EL (cell line): ENCODE measurements at places on chromosomes 2 and 18.

GRCh38 chr18:57516056-57516455, 70.4 kb downstream of the FECH start:
- no peak for DNase-seq

GRCh38 chr2:5504756-5505155, 187.4 kb upstream of the SOX11 start:
- DNase-seq, result no peak

GRCh38 chr2:43340945-43341356, 114.5 kb upstream of the ZFP36L2 start:
- DNase-seq, result peak; percentile 72

DNA sequence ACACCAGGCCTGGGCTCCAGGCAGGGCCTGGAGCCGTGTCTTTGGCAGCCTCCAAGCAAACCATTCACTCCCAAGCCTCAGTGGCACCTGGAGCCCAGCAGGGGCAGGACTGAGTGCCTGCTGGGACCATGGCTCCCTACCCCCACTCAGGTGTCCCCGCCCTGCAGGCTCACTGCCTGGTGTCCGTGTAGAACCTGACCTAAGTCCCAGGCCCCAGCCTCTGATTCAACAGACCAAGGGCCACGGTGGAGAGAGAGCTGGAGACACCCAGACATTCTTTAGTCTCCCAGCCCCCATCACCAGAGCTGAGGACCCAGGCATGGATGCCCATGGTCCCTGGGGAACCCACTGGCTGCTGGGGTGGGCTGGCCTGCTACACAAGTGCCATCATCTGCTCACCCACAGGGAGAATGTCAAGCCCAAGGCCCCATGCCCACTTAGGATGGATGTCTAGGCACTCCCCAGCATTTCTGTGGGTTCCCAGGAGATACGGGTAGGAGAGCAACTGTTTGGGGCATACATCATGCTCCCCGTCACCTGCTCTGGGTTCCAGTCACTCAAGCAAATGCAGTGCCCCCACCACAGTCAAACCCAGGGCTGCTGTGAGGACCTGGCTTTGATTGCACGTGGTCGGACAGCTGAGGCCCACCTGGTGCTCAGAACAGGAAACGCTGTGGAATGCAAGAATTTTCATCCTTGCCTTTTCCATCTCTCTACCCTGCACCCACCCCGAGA, 42.9 kb upstream of the ATG16L1 start:
- peak; percentile 29 for DNase-seq

DNA sequence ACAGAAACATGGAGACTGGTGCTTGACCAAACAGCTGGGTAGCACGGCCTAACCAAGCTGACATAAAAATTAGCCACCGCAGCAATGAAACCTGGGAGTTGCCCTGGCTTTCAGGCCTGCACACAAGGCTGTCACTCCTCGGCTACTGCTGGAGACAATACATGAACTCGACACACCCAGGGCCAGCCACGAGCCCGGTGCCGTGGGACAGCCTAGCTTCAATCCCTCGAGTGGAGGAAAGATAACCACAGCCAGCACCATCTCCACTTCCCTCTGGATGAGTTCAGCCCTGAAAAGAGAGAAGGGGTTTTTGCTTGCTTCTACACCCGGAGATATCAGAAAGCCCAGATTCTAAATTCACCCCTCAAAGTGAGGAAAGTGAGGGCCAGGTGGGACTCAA, 78.0 kb downstream of the BCL2L11 start:
- no peak for DNase-seq

DNA sequence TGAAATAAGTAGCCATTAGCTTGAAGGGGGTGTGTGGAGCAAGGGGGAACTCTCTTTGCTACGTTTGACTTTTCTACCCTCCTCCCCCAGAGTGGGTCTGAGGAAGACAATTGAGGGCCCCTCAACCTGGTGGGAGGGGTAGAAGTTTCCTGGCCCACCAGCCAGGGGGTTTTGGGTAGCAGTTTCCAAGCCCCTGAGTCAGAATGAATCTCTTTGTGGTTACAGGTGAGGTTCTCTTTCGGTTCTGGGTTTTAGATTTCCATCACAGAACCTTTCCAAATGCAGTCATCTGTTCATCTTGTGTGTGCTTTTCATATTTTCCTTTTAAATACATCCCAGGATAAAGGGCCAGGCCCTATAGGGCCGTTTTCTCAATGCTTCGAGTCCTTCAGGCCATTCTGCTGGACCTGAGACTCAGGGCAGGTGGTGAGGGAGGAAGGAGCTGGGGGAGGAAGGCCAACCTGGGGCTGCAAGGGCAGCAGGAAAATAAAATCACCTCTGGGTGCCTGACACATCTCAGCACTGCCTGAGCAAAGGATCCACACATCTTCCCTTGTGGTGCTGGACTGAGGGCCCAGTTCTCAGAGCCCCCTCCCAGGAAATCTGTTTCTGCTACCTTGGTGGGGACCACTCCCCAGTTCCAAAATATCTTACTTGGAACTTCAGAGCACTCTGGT, 4.7 kb downstream of the LBH start:
- DNase-seq, result no peak

DNA sequence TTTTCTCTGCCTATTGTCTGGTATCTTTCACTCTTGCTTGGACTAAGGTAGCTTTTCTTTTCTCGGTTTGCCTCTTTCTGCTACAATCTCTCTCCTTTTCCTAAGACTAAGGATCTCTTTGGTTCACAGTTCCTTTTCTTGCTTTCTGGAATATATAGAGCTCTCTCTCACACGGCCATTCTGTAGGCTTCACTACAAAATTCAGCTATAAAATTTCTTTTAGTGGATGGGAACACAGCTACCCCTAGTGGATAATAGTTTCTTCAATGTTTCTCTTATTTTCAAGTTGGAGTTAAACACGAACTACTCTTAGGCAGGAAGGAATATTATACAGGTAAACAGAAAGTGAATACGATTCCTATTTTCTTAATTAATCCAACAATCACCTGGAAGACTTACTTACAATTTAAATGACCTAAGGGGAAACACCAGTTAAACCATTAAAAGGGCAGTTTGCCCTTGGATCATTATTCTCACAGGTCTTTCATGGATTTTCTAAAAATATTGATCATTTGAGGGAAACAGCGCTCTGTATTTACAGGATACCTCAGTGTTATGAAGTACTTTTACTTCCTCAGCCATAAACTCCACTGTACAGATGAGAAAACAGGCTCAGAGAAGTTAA, 140.5 kb downstream of the LRP2 start:
- peak; percentile 9 for DNase-seq

- peak; percentile 15 for DNase-seq
Measured at GRCh38 chr2:181072486-181073235, 92.3 kb downstream of the UBE2E3 start.

DNA sequence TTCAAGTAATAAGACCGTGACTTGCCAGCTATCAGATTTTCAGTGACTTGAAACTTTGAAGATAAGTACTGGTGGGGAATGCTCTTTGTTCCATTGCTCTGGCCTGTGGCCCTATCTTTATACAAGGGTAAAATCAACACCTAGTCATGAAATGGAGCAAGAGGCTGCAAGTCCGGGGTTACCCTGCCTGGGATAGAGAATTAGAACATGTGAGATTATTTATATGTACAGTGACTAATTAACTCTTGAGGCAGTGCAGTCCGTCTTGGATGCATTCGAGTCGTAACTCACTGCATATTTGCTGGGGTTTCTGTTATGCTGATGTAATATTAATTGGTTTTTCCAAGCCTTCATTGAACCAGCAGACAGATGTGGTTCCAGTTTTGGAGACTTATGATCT, 105.8 kb upstream of the LYPD6 start:
- DNase-seq, result no peak

GRCh38 chr2:37436323-37436722, 91.9 kb downstream of the QPCT start:
- DNase-seq, result no peak

GRCh38 chr2:226086190-226086589, 686.7 kb downstream of the NYAP2 start:
- DNase-seq, result no peak

DNA sequence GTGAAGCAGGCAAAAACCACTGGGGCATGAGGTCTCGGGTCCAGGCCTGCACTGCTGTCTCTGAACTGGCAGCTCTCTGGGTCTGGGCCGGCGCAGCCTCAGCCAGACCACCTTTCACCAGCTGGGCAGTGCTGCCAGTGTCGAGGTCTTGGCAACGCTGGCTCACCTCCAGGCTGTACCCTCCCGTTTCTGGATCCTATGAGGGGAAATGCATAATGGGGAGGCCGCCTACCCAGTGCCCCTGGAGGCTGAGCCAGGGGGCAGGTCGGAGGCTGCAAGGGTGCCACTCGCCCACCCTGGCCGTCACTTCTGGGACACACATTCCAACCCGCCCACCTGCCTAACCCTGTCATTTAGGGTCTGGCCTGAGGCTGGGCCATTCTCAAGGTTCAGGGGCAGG, 24.6 kb downstream of the KIF1A start:
- no peak for DNase-seq

DNA sequence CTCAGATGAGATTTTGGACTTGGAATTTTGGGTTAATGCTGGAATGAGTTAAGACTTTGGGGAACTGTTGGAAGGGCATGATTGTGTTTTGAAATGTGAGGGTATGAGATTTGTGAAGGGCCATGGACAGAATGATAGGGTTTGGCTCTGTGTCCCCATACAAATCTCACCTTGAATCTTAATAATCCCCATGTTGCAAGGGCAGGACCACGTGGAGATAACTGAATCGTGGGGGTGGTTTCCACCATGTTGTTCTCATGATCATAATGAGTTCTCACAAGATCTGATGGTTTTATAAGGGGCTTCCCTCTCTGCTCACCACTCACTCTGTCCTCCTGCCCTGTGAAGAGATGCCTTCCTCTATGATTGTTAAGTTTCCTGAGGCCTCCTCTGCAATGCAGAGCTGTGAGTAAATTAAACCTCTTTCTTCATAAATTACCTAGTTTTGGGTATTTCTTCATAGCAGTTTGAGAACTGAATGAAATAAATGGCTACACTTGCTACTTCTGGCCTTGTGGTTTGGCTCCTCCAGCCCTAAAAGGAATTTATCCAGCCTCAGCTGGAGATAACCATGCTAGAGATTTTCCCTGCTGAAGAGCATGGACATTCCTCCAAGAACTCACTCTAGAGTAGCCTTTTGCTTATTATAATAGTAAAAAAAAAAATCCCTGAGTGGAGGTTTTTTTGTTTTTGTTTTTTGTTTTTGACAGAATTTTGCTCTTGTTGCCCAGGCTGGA, 144.3 kb upstream of the TFPI start:
- DNase-seq, result no peak

GRCh38 chr18:41548521-41549260, 406.3 kb upstream of the PIK3C3 start:
- no peak for DNase-seq

DNA sequence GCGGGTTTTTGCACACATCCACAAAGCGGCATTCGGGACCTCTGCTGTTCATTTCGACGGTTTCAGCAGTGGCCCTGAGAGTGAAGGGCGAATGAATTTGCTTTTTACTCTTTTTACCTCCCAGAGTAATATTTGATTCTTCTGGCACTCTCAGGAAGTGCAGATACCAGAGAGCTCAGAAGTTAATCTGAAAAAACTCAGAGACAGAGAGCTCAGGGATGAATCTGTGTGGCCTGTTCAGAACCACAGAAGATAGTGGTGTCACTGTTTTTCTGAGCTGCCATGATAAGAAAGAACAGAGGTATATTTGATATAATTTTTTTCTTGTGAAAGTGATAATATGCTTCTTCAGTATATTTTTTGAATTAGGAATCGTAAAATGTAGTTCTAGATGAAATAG, 129.3 kb downstream of the MBP start:
- DNase-seq, result no peak

DNA sequence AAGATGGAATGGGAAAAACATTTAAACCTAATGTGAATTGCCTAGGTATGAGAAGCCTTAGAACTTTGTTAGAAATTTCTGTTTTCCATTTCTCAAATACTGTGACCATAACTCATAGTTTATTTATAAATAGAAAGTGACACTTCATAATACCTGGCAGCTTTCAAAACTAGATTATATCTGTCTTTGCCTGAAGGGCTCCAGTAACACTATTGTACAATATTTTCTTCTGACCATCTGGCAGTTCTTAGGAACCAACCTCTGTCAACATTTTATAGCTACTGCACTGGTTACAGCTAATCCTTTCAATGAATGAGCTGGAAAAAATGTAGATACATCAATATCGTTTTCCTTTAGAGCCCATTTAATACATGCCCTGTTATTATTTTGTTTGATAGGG, 237.4 kb downstream of the CAMKMT start:
- DNase-seq, result no peak

GRCh38 chr18:35918564-35918963, 53.9 kb upstream of the RMP24 start:
- no peak for DNase-seq

DNA sequence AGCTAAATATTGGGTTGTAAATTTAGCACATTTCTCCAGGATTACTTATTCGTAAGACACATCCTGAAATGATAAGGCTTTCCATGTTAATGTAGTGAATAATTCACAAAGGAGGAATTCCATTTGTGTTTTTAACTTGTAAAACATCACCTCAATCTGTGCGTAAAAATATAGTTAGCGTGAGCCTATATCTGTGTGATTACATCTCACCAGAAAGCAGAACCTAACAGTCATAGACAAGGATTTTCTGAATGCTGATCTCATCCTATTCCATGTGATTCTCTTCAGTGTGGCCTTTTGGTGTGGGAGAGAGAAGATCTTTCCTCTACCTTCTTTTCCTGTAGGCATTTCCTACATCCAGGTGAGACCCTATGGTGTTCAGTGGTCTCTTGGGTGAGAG, 263.2 kb upstream of the RASGRP3 start:
- no peak for DNase-seq

DNA sequence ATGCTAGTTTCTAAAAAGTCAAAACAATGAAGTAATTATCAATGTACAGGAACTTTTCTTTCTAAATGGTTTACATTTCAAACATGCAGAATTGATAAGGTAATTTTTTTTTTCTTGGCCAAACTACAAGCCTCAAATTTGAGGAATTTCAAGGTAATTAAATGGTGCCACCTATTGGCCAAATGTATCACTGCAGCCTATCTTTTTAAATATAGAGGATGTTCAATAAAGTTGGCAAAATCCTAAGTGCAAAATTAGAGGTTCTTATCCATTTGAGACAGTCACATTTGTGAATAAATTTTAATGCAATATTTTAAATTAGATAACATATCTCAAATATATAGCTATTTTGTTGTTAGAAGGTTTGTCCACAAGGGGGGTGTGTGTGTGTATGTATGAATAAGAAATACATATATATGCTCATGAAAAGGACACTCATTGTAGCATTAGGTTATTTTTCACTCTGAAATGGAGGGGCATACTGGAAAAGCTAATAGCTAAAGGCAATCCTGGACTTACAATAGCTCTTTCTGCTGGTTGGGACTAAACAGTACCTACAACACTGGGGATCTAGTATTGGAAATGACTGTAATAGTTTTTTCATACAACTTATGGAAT, 26.2 kb downstream of the MMADHC start:
- DNase-seq, result peak; percentile 42

GRCh38 chr2:200812122-200813022, 662 bp downstream of the BZW1 start:
- DNase-seq, result peak; percentile 72

DNA sequence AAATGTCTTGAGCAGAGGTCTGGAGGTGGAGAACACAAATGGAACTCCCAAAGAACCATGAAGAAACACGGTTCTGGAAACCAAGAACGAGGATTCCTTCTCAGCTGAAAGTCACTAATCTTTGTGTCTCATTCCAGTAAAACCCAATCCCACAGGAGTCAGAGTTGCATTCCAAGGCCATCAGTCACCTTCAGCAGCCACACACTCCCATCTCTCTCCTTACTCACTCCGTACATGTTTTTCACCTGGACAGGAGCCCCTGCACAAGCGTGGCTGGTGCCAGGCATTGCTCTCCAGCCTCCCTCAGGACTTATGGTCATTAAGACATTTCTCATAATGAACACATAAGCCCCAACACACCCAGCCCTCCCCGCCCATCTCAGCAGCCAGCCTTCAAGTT, 175.4 kb upstream of the SIX2 start:
- DNase-seq, result peak; percentile 81

GRCh38 chr18:13258921-13259320, 40.4 kb downstream of the LDLRAD4 start:
- DNase-seq, result no peak
